Gastroesophageal sphincter (tissue), 4 donors: ENCODE measurements at places on chromosomes 3 and 15. TPM values are rescaled to one million over a fixed set of nuclear protein-coding genes. Genes with fewer than 3 reads are reported as not detected.

DNA sequence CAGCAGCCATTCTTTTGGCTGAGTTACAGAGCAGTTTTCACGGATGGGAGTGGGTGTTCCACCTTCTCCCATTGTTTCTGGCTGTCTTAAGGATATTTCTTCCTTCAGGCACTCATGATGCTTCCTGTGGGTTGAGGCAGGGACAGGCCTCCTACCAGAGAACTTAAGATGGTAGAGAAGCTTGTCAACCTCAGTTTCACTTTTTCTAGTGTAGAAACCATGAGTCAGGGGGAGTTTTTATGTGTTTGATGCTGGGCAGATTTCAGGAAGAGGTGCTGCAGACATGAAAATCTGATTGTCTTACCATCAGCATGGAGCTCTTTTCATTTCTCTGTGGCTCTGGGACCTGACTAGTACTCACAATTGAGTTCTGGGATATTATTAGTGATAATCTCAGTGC is 48.7 kb upstream of the VEPH1 start:
- ATAC-seq = no peak

The POLQ gene
- 0.13 TPM for total RNA-seq

DNA sequence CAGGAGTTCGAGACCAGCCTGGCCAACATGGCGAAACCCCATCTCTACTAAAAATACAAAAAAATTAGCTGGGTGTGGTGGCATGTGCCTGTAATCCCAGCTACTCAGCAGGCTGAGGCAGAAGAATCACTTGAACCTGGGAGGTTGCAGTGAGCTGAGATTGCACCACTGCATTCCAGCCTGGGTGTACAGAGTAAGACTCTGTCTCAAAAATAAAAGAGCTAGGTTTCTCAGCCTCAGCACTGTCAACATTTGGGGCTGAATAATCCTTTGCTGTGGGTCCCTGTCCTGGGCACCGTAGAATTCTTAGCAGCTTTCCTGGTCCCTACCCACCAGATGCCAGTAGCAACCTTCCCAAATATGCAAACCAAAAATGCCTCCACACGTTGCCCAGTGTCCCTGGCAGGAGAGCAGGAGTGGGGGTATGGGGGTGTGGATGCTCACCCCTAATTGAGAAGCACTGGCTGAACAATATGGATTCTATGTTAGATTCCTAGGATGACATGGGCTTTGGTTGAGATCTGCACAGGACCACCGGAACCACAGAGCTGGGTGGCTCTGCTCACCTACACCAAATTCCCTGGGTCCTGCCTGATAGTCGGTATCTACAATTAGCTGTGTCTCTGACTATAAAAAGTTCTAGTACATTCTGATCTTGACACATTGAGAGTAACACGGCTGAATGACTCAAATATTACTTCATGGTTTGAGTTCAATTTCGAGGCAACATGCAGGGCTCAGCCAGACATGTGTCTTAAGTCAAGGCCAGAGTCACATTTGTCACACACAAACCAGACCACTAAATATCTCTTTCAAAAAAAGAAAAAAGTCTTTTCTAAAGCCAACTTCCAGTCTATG is 577.0 kb upstream of the MDFIC2 start:
- peak; percentile 85 for ATAC-seq

DNA sequence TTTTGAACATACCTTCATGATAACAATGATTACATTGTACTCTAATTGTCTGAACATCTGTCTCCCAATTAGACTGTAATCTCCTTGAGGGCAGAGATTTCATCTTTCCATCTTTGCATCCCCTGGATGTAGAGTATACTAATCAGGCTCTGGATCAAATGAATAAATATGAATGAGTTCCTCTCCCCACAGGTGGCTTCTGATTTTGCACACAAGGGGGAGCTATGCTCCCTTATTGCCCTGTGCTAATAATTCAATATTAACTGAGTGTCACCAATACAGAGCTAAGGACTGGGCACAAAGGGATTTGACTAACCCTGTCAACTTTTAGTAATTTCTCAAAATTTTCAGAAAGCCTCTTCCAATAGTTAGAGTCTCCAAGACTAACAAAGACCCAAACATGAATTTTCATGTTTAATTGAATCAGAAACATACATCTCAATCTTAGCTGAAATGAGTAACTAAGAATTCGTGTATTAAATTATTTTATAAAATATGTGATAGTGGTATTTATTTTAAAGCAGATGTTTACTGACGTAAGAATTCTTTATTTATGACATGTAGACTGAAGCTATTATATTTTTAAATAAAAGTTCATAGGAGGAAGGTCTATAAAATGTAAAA is 3.0 kb downstream of the DUOXA1 start:
- no peak for ATAC-seq

GRCh38 chr3:71600646-71601288 is 17.2 kb upstream of the FOXP1 start:
- no peak for ATAC-seq

DNA sequence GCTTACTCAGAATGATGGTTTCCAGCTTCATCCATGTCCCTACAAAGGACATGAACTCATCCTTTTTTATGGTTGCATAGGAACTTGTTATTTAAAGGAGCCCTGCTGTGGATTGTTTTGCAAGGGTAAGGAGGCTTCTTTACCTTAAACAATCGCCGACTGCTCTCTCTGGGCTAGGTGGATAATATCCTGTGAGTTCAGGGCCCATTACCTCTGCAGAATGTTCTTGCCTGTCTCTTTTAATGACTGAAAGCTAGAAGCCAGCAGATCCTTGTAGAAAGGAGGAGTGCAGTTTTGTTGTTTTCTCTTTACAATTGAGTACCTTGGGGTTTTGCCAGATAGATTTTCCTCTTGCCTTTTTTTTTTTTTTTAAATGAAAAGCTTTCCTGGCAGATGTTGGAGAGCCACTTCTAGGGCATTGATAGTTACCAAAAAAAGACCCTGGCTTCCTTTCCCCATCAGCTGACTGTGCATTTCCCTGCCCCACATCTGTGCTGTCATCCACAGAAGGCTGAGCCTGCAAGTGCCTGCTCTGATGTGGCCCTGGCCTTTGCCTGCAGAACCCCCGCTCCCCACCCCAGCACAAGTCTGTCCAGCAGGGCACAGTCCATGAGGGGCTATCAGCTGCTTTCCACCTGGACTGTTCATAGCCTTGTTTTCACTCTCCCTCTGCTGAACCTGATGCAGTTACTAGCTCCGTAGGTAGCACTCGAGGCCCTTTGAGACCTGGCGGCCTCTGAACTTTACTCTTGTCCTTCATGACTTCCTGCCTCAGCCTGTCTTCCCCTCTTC is 113.1 kb downstream of the CHCHD6 start:
- ATAC-seq = no peak

The SLC2A2 gene
- not detected for total RNA-seq

The CPEB1 gene
- 4.4 TPM for total RNA-seq
